Kidney (tissue), 22 donors: ENCODE measurements at places on chromosomes 7 and 10. TPM values are rescaled to one million over a fixed set of nuclear protein-coding genes. Genes with fewer than 3 reads are reported as not detected.
A peak's percentile ranks its signal among the peaks of the same experiment; 100 is the strongest.

Gene HDAC9
- 22.1 TPM for total RNA-seq

- no peak for DNase-seq
- no peaks in the 10 kb centered on the region for H3K36me3 ChIP-seq
- no peak overlapping the region for H3K27ac ChIP-seq
- no peaks in the 10 kb centered on the region for H3K27me3 ChIP-seq
- H3K4me1 ChIP-seq, result no peaks in the 10 kb centered on the region
Observed at GRCh38 chr10:86666538-86666937, 1.8 kb upstream of the LDB3 start.

GRCh38 chr10:29239569-29240472 is 49.0 kb upstream of the LYZL1 start:
- H3K4me1 ChIP-seq, result no peaks in the 10 kb centered on the region
- H3K27me3 ChIP-seq, result no peaks in the 10 kb centered on the region
- H3K27ac ChIP-seq, result no peak overlapping the region
- no peak for DNase-seq
- no peak overlapping the region for H3K4me3 ChIP-seq

GRCh38 chr7:69365651-69366192 is 232.6 kb upstream of the AUTS2 start:
- H3K27me3 ChIP-seq, result no peaks in the 10 kb centered on the region
- H3K36me3 ChIP-seq, result no peaks in the 10 kb centered on the region
- peak; percentile 80 for DNase-seq
- H3K4me1 ChIP-seq, result no peaks in the 10 kb centered on the region
- no peak overlapping the region for H3K27ac ChIP-seq

DNA sequence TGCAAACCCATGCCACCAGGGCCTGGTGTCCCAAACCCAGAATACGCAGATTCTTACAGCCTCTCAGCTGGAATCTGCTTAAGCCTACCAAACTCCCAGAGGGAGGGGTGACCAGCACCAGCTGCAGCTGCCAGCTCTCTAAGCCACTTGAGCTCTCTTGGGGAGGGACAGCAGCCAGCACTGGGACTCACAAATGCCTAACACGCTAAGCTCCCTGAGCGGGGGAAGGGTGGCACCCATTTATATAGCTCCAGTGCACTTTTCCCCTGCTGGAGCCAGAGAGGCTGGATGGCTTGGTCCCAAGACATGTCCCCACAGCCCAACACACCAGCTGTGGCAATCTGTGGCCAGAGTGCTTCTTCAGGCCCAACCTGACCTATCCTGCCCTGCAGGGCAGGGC is 326.8 kb upstream of the NRG3 start:
- no peaks in the 10 kb centered on the region for H3K4me1 ChIP-seq
- H3K27ac ChIP-seq, result no peak overlapping the region
- no peak overlapping the region for H3K4me3 ChIP-seq
- DNase-seq, result no peak

- no peaks in the 10 kb centered on the region for H3K4me1 ChIP-seq
- no peaks in the 10 kb centered on the region for H3K36me3 ChIP-seq
- no peak overlapping the region for H3K27ac ChIP-seq
- no peak overlapping the region for H3K4me3 ChIP-seq
- H3K27me3 ChIP-seq, result no peaks in the 10 kb centered on the region
- no peak for DNase-seq
Observed at GRCh38 chr7:89798599-89798996, 355.7 kb upstream of the STEAP1 start.

DNA sequence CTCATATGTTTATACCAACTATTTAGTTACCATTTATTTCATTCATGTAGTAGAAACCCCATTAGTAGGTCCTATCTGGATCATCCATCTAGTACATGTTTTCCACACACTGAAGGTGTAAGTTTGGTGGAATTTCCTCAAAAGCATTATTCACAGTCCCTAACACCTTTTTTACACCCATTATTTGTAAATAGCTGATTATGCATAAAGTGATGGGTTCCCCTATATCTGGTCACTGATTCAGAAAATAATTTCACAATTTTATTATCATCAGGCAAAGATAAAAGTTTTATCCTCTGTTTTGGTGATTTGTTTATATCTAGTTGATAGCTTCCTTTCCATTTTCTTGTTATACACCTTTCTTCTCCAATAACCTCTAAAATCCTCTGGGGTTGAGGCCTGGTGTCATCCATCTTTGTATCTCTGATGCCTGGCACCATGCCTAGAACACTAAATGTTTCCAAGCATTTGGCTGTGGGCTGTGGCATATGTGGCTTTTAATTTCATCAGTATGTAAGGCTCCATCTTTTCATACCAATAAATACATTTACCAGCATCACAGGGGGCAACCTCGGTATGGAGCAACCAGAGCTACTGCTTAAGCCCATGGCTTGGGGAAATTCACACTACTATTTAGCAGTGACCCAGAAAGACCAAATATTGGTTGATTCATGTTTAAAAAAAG is 1089.5 kb upstream of the LRRN3 start:
- no peaks in the 10 kb centered on the region for H3K27me3 ChIP-seq
- H3K36me3 ChIP-seq, result no peaks in the 10 kb centered on the region
- no peak for DNase-seq
- H3K27ac ChIP-seq, result no peak overlapping the region
- H3K4me1 ChIP-seq, result no peaks in the 10 kb centered on the region

- no peak for DNase-seq
- no peaks in the 10 kb centered on the region for H3K27me3 ChIP-seq
- H3K27ac ChIP-seq, result no peak overlapping the region
- H3K4me3 ChIP-seq, result no peak overlapping the region
Observed at GRCh38 chr7:94621120-94621519, 34.8 kb downstream of the SGCE start.

- no peak overlapping the region for H3K4me3 ChIP-seq
- no peaks in the 10 kb centered on the region for H3K36me3 ChIP-seq
- DNase-seq, result no peak
- no peaks in the 10 kb centered on the region for H3K27me3 ChIP-seq
- no peak overlapping the region for H3K27ac ChIP-seq
- no peaks in the 10 kb centered on the region for H3K4me1 ChIP-seq
Observed at GRCh38 chr7:90678986-90679385, 82.9 kb downstream of the CDK14 start.

Gene MACC1
- total RNA-seq, result 72.6 TPM

DNA sequence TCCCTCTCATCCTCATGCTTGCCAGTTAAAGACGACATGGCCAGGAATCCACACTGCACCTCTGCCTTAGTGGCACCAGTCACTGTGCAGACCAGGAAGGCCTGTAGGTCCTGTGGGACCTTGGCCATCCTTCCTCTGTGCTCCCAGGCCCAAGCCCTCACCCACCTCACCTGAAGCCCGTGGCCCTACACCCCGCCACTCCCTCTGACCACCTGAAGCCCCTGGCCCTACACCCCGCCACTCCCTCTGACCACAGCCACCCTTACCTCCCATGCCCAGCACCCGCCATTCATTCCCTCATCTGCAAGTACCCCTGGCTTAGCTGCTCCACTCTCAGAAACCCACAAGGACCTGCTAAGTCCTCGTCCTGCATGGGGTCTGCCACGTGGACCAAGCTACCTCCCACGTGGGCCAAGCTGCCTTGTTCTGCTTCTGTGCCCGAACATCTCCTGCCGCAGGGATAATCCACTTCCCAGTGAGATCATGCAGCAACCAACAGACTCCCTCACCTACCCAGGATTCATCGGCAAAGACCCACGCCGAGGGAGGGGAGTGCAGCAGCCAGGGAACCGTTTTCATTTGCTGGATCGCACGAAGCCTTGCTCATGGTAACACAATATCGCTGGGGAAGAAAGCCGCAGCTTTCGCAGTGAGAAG is 151.2 kb downstream of the TCERG1L start:
- no peaks in the 10 kb centered on the region for H3K4me1 ChIP-seq
- H3K27ac ChIP-seq, result no peak overlapping the region
- H3K4me3 ChIP-seq, result no peak overlapping the region
- DNase-seq, result no peak

DNA sequence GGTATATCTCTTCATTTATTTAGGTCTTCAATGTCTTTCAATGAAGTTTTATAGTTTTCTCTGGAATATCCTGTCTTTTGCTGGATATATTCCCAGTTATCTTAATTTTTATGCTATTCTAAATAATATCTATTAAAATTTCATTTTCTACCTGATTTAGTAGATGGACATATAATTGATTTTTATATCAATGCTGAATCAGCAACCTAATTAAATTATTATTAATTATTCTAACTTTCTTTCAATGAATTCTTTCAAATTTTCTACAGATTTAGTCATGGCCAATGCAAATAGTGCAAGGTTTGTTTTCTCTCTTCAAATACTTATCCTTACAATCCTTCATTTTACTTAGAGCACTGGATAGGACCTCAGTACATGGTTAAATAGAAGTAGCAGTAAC is 56.8 kb downstream of the DENND11 start:
- no peak overlapping the region for H3K4me3 ChIP-seq
- no peak for DNase-seq
- peaks cover 6% of the 10 kb centered on the region for H3K4me1 ChIP-seq
- H3K27me3 ChIP-seq, result no peaks in the 10 kb centered on the region
- no peaks in the 10 kb centered on the region for H3K36me3 ChIP-seq
- no peak overlapping the region for H3K27ac ChIP-seq

Gene BLNK
- 38.8 TPM for total RNA-seq

DNA sequence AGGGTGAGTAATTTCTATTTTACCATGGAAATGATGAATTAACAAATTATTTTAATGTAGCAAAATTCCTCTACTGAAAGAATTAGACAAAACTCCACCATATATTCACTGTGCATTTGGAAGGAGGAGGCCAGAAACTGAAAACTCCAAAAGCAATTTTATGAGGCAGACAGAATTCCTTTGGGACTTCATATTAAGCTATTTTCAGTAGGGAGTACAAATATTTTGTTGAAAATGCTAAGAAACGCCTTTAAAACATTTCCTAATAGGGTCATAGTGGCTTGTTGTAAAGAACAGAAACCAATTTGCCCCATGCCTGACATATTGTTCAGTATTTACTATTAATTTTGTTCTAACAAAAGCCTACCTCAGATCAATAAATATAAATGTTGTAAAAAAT is 117.8 kb downstream of the TES start:
- H3K36me3 ChIP-seq, result no peaks in the 10 kb centered on the region
- no peak overlapping the region for H3K4me3 ChIP-seq
- no peaks in the 10 kb centered on the region for H3K4me1 ChIP-seq
- no peak for DNase-seq

DNA sequence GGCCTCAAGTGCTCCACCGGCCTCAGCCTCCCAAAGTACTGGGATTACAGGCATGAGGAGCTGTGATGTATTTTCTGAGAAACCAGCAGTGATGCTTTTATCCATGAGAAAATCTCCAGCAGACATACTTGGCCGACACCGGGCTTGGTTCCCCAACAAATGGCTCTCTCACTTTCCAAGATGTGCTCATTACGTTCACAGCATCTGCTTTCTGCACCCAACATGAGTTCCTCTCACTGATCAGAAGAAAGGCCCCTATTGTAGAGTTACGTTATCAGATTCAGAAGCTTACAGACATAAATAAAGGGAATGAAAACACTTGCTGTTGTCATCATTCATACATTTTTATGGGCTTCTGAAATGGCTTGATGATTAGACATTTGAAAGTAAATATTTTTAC is 95.0 kb downstream of the CALD1 start:
- no peak overlapping the region for H3K4me3 ChIP-seq
- peaks cover 6% of the 10 kb centered on the region for H3K4me1 ChIP-seq
- DNase-seq, result no peak
- H3K27me3 ChIP-seq, result no peaks in the 10 kb centered on the region
- no peak overlapping the region for H3K27ac ChIP-seq

DNA sequence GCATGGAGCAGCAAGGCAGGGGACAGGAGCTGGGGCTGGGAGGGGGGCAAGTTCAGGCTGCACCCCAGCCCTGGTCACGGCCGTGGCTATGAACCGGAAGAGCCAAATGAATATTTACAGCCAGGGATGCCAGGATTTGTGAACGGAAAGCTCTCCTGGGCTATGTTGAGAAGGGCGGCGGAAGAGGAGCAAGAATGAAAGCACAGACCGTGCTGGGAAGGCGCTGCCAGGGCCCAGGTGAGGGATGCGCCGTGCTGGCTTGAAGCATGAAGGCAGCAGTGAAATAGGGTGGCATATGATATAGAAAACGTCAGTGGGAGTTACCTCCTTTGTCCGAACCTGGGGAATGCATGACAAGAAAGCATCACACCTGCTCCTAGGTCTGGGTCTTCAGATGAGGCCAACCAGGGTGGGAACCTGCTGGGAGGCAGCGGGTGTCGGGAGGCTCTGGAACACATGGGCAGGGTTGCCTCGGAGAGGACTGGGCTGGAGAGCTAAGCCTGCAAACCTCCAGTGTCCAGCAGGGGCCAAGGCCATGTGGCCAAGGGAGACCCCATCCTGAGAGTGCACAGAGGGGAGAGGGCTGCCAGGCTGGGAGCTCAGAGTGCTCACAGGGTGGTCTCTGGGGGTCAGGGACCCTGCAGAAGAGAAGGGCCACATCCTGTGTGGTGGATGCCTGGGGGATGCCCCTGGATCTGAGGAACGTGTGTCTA is 120.6 kb upstream of the TCERG1L start:
- H3K27ac ChIP-seq, result no peak overlapping the region
- peaks cover 5% of the 10 kb centered on the region for H3K4me1 ChIP-seq
- H3K4me3 ChIP-seq, result no peak overlapping the region
- H3K36me3 ChIP-seq, result no peaks in the 10 kb centered on the region

Gene FBXO24
- total RNA-seq, result 0.60 TPM

DNA sequence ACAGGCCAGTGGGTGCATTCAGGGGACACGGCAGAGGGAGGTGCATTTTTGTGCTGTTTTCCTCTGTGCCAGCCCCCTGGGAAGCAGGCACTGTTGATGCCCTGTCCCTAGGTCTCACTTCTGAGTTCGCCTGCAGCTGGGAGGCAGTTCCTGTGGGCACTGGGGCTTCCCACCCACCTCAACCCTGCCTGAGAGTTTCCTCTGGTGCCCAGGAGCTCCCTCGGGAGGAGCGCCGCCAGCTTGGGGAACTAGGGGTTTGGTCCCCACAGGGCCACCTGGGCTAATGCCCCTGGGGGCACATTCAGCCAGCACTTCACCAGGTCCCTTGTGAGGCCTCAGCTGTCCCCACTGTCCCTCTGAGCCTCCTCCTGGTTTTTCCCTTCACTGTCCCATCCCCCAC is 178.2 kb upstream of the RHEB start:
- no peaks in the 10 kb centered on the region for H3K27me3 ChIP-seq
- no peaks in the 10 kb centered on the region for H3K36me3 ChIP-seq
- no peak overlapping the region for H3K27ac ChIP-seq
- DNase-seq, result no peak
- no peak overlapping the region for H3K4me3 ChIP-seq
- peaks cover 15% of the 10 kb centered on the region for H3K4me1 ChIP-seq

GRCh38 chr7:116394106-116394505 is 105.4 kb upstream of the CAV2 start:
- no peak for DNase-seq
- no peak overlapping the region for H3K27ac ChIP-seq
- no peaks in the 10 kb centered on the region for H3K36me3 ChIP-seq
- no peaks in the 10 kb centered on the region for H3K4me1 ChIP-seq
- H3K4me3 ChIP-seq, result no peak overlapping the region
